NCI-H1436 treated with DMSO at 0.1 percent for 48 hours (cell line): ENCODE measurements at places on chromosomes 6 and 20.

DNA sequence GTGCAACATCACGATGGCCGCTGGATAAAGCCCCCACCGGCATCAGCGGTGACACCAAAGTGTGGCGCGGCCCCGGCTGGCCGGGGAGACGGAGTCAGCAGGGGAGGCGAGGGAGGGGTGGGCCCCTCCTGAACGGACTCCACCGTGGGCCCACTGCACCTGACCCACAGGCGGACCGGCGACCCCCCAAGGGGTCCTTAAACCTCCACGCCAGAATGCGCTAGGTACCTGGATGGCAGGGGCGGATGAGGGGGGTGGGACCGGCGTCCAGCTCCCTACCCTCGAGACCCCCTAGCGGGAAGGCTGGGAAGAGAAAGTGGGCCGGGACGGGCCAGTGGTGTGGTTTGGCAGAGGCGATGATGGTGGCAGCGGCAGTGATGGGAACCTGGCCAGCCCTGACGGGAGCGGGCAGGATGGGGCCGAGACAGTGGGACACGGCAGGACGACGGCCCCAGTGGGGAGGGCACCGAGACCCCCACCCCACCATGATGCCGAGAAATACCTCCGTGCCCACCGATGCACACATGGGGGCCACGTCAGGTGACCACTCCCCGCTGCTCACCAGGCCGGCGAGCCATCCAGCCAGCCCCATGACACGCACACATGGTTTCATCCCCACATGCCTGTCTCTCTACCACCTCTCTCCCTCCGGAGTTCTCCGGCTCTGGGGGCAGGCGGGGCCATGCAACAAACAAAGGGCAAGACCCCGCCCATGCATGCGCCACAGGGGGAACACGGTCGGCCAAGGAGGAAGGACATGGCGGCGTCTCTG, 771.9 kb upstream of the DEFB115 start:
- no peak for DNase-seq

DNA sequence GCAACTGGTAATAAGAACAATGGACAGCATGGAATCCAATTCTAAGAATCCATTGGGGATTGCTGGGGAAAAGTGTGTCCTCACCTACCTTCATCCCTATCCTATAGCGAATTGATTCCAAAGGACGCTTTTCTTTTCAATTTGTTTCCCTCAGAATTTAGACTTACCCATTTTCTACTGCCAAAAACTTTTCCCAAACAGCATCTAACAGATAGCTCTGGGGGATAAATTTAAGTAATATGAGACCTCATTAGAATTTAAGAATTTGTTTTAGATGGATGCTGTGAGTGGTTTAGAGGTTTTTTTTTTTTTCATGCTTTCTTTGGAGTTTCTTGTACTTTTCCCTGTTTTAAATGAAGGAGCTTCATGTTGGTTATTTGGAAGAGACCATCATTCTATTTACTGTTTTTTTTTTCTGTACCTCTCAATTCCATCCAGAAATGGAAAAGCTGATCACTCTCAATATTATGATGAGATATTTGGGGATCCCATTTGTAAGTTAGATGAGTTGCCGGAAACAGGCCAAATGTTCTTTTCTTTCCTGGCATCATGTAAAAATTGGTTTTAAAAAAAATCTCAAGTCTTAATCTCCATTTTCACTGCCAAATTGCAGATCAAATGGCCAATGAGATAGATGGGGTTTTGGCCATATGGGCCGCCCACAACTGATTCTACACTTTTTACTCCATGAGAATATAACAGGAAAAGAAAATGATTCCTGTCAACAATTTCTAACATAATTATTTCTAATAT, 105.7 kb downstream of the BCAS1 start:
- no peak for DNase-seq

DNA sequence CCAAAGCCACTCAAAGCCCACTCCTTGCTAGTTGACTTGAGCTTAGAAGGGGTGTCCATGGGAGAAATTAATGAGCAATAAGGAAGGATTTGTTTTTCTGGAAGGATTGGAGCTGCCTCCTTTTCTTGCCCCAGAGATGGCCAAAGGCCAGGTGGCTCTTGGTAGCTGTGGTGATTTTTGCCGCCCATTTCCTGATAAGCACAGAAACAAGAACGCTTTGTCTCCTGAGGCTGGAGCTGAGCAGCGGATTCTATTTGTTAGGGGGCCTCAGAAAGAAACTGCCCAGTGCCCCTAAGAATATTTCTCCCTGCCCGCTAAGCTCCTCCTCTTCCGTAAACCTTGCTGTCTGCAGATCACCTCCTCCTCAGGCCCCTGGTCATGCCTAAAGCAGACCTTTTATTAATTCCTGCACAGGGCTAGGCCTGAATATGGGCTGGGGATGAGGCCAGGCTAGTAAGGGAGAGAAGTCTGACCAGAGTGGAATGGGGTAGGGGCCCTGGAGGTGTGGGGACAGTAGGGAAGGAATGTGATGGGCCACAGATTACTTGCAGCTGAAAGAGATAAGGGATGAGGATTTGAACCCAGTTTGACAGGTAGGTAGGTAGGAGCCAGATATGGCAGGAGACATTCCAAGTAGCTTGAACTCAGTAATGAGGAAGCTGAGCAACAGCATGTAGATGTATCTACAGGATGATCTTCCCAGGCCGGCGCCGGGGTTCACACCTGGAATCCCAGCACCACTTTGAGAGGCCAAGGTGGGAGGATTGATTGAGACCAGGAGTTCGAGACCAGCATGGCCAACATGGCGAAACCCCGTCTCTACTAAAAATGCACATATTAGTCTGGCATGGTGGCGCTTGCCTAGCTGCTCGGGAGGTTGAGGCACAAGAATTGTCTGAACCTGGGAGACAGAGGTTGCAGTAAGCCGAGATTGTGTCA, 71.2 kb upstream of the NAA20 start:
- DNase-seq: no peak

GRCh38 chr6:125886021-125886420, 70.5 kb upstream of the HINT3 start:
- DNase-seq: no peak

- DNase-seq: no peak
Observed at GRCh38 chr6:26064619-26065257, 22.5 kb upstream of the HFE start.

- DNase-seq: no peak
Observed at GRCh38 chr20:41334443-41335421, 5.9 kb upstream of the LPIN3 start.

DNA sequence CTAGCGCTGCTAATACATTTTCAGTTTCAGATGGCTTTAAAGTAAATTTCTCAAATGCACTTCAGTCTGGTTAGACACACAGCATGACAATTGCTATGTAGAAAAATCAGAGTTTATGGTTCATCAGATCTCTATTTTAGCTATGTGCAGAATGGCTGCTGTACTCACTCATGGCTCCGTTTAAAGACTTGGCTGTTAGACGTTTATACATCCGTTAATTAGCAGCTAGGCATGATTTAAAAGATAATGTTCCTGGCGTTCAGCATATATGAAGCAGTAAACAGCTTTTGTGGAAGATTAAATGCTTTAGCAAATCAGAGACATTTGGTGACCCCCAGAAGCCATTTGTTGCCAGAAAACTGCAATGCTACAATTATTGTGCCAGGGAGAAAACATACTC, 350.0 kb upstream of the MANEA start:
- DNase-seq: peak; percentile 28

DNA sequence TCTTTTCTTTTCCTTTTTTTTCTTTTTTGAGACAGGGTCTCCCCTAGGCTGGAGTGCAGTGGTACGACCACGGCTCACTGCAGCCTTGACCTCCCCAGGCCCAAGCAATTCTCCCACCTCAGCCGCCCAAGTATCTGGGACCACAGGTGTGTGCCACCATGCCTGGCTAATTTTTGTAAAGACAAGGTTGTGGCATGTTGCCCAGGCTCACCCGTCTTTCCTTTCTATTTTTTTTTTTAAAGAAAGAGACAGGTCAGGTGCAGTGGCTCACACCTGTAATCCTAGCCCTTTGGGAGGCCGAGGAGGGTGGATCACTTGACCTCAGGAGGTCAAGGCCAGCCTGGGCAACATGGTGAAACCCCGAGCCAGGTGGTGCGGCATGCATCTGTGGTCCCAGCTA, 16.6 kb downstream of the BANF2 start:
- no peak for DNase-seq

- DNase-seq: no peak
Observed at GRCh38 chr6:44627091-44627882, 239.8 kb downstream of the CDC5L start.

DNA sequence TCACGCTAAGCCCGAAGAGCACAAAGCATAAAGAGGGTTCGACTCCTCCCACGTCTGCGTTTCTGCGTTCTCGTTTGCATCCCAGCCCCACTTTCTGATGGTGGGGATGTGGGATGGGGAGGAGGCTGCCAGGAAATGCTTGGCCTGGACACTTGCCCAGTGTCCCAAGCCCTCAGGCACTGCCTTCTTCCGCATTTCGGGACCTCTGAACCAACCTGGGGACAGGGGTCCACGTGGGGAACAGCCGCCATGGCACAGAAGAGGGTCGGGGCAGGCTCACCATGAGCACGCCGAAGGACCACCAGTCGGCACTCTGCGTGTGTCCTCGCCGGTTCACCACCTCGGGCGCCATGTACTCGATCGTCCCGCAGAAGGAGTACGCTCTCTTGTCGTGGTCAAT, 88.2 kb downstream of the RAMACL start:
- no peak for DNase-seq

GRCh38 chr6:70667256-70667710, 400 bp upstream of the SMAP1 start:
- DNase-seq: no peak

DNA sequence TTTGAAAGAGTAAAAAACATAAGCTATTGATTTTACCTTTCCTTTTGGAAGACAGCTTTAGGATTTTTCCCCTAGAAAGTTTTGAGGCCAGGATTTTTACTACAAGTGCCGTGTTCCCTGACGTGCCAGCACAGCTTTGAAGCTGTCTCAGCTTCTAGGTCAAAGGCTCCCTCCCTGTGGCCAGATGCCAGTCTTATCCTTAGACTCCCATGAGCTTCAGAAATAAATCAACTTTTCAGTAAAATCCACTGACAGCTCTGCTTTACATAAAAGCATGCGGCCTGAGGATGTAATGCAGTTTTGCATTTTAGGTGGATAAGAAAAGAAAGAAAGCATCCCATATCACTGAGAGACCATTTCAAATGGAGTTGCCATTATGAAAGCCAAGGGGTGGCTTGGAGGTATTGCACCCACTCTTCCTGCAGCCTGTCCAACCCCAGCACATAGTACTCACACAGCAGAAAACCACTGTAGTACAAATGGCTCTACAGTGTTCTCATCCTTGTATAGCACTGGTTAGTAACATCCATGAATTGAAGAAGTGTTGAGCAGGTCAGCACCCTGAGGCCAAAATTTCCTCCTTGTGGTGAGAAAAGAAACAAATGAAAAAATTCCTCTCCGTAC, 15.2 kb upstream of the ATXN1 start:
- no peak for DNase-seq

GRCh38 chr6:86459978-86460377, 477.4 kb upstream of the HTR1E start:
- no peak for DNase-seq

DNA sequence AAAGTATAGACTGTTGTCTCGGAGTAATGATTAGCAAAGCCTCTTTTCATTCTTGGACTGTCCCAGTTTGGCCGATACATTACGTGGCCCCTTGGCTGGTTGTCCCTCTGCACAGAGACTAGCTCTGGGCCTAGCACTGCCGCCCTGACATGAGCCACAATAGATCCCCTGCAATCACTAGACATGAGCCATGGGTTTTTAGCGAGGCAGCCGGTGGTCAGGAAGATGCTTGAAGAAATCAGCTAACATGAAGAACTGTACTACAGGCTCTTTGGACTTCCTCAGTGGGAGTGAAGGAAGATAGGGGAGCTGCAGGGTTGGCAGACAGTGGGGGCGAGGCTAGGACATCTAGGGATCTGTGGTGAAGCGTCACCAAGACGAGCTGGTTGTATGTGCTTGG, 11.0 kb downstream of the DUSP22 start:
- no peak for DNase-seq

- no peak for DNase-seq
Observed at GRCh38 chr6:48169635-48170034, 58.6 kb upstream of the PTCHD4 start.

DNA sequence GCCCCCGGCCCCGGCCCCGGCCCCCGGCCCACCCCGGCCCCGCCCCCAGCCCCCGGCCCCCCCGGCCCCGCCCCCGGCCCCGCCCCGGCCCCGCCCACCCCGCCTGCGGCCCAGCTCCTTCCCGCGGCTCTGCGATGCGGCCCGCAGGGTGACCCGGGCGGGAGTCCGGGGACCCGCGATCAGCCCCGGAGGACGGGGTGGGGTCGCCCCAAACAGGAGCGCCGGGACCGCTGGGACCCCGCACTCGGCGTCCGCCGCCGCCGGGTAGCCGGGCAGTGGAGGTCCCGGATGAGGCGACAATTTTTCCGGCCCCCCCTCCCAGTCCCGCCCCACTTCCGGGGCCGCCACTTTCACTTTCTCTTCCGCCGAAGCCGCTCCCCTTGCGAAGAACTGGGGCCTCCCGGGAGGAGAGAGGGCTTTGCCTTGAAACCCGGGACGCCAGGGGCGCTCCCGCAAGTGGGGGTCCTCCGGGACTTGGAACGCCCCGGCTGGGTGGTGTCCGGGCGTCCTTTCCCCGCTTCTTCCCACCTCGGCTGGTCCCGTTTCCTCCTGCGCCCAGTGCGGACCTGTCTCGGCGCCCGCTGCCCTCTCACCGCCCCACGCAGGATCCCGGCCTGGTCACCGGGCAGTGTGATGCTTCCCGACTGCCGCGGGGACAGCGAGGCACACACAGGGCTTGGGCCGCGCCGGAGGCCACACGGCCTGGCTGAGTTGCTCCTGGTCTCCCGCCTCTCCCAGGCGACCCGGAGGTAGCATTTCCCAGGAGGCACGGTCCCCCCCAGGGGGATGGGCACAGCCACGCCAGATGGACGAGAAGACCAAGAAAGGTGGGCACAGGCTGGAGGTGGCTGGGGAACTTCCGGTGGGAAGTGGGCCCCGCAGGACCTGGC, at the start of gene RBCK1:
TSS of gene RBCK1 (plus strand) at position 347 of the 890 bp plus-strand sequence. CDS start at position 806, 459 bp downstream.
- peak; percentile 28 for DNase-seq

DNA sequence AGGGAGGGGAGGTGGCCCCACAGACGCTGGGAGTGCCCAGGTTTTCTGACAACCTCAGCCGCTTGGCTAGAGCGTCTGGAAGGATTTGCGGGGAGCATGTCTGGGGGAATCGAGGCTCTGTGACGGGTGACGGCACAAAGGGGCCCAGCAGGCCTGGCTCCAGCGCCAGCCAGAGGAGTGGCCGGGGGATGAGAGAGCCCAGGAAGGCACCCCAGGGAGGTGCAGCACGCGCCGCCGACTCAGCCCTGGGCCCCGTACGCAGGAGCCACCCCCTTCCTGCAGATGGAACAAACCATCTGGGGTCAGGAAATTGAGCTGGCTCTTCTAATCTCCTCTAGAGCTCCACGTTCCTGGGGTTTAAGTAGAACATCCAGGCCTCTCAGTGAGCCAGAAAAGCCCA, 5.9 kb upstream of the SLCO4A1 start:
- DNase-seq: no peak

GRCh38 chr6:31399589-31400466, 3.6 kb upstream of the MICA start:
- no peak for DNase-seq

- DNase-seq: no peak
Observed at GRCh38 chr6:108260126-108260808, 573 bp downstream of the SNX3 start.

- DNase-seq: no peak
Observed at GRCh38 chr20:58286729-58287128, 22.8 kb upstream of the RAB22A start.
